ENCODE measurements at places on chromosomes 4 and X. TPM values are rescaled to one million over a fixed set of nuclear protein-coding genes. Genes with fewer than 3 reads are reported as not detected.

TMEM154 gene
- total RNA-seq, result 14.9 TPM

USP17L22 gene
- total RNA-seq, result not detected

CTAG2 gene
- not detected for total RNA-seq

GRCh38 chr4:27003642-27004113 is 143.0 kb downstream of the STIM2 start:
- DNase-seq, result no peak

GRCh38 chr4:123995936-123996335 is 599.3 kb downstream of the SPRY1 start:
- no peak for DNase-seq

All from natural killer cell treated with Interleukin-12 subunit alpha and Interleukin-12 subunit beta and Interleukin-15 and Interleukin-18, amount 100 ng/mL, for 72 hours (primary cell).